Cerebellar cortex (tissue), 1 donor: ENCODE measurements at places on chromosomes 16 and 17.

DNA sequence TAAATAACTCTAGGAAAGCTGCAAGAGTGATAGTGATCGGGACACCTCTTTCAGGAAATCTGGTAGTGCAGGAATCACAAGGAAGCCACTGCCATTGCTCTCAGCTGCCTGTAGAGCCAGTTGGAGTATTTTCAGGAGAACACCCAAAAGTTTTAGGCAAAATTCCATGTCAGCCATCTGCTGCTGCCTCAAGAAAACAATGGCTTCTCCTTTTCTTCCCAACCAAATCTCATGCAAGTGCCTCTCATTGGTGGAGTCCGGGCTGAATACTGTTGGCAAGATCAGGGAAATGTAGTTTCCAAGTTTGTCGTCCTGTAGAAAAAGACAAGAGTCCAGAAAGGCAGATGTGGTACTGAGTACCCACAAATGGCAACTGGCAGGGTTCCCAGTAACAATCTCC, 54.9 kb upstream of the TANC2 start:
- DNase-seq: peak; percentile 6

DNA sequence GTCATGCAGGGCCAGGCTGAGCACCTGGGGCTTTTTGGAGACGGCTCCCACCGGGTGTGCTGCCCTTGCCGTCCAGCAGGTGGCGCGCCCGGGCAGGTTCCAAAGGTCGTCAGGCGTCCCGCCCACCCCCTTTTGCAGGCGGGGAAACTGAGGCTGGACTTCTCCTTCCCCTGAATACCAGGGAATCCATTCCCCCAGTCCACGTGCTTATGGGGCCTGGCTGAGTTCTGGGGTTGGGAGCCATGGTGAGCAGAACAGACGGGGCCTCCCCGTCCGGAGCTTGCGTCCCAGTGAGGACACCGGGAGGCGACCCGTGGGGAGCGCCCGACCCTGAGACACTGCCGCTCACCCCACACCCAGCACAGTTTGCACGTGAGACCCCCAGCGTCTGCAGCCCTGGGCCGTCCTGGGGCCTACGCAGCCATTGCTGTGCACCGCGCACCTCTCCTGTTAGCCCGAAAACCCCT, 51.8 kb upstream of the JPH3 start:
- no peak for DNase-seq

GRCh38 chr17:77607606-77608005, 350.9 kb upstream of the TNRC6C start:
- DNase-seq: no peak

DNA sequence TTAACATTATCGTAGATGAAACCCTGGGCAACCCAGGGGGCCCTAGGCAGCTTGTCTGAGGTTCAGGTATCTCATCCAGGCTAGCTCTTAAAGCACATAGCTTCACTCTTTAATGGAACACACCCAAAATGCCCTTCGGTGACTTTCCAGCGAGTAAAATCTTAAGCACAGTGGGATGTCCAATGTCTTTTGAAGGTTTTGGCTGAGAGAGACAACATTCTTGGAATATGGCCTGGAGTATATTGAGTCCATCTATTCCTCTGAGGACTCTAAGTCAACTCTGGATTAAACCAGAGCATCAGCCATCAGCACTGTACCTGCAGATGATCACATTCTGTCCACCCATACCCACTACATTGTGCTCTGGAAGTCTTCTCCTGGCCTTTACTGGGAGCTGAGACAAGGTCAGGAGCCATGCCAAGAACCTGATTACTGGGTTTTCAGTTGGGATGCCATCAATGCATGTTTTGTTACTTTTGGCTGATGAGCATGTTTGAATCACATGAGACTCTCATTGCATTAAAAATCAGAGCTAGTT, 63.4 kb upstream of the CDH11 start:
- DNase-seq: no peak

GRCh38 chr16:80559369-80559768, 18.6 kb downstream of the DYNLRB2 start:
- DNase-seq: peak; percentile 60

DNA sequence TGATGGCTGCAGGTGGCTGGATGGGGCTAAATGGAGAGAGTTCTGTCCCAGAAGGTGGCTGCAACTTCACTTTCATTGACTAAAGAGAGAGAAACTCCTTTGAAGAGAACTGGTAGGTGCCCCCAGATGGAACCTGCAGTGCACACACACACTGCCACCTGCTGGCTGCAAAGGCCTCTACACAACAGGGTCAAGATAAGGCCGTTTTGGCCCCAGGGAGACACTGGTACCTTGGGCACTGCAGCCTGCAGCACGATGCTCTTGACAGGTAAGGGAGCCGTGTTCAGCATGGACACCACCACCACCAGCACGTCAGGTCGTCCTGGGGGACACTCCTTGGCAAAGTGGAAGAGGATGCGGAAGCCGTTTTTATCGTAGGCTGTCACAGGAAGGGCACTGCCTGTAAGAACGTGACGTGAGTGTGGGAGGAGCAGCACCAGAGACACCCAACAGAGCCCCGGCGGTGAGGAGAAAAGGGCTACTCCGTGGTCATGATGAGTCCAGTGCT, 22.7 kb downstream of the GGA3 start:
- DNase-seq: peak; percentile 90

GRCh38 chr16:89458967-89459366, 31.4 kb downstream of the ANKRD11 start:
- no peak for DNase-seq

GRCh38 chr16:21277927-21278706, at the start of gene CRYM:
Gene CRYM, minus strand, starts transcription at chr16:21278290. Its CDS starts 39 bp downstream, at chr16:21278251.
- peak; percentile 78 for DNase-seq

DNA sequence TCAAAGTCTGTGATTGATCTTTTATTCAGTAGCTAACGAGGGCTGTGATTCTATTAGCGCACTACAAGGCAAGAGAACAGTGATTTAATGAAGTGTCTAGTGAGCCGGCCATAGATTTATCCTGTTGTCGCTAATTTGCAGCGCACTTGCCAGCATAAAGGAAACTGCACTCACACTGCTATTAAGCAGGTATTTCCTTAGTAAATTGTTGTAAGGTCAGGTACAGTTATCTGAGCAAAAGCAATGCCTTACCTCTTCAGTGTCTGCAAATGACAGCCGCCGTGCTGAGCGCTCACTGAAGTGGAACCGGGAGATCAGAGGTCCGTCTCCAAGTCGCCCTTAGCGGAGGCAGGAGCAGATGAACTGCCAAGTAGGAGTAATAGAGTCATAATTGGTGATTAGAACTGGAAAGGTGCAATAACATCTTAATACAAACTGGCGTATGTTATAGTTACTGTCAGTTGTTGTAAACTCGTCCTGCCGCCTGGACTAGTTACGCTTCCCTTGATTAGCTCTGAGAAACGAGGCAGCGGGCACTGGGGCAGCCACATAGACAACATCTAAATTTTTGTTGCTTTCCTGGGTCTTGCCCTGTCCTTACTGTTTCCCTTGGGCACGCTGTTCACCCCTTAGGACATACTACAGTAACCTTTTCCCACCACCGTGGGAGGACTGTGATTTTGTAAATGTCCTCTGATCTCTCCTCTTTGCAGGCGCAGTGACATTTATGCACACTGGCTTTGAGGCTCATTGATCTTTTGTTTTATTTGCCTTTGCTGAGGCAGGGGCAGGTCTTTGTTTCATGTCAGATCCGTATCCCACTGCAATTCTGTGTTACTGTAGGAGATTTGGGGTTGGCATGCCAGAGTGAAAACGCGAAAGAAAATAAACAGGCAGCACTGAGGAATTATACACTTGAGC, 363.1 kb downstream of the WWOX start:
- peak; percentile 12 for DNase-seq

GRCh38 chr16:4412854-4413253, 3.5 kb downstream of the CORO7 start:
- DNase-seq: no peak

DNA sequence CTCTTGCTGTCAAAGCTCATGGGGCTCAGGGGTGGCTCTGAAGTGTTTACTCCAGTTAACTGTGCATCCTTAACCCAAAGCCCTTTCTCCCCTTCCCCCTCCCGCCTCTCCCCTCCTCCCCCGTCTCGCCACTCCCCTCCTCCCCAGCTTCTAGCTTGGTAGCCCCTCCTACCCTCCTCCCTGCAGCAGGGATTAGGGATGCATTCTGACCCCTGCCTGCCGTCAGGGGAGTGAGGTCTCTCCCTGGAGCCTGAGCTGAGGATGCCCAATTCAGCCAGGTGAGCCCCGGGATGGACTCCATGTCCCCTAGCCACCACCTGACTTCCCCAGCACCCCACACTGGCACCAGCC, 1.6 kb downstream of the HS3ST6 start:
- DNase-seq: no peak

DNA sequence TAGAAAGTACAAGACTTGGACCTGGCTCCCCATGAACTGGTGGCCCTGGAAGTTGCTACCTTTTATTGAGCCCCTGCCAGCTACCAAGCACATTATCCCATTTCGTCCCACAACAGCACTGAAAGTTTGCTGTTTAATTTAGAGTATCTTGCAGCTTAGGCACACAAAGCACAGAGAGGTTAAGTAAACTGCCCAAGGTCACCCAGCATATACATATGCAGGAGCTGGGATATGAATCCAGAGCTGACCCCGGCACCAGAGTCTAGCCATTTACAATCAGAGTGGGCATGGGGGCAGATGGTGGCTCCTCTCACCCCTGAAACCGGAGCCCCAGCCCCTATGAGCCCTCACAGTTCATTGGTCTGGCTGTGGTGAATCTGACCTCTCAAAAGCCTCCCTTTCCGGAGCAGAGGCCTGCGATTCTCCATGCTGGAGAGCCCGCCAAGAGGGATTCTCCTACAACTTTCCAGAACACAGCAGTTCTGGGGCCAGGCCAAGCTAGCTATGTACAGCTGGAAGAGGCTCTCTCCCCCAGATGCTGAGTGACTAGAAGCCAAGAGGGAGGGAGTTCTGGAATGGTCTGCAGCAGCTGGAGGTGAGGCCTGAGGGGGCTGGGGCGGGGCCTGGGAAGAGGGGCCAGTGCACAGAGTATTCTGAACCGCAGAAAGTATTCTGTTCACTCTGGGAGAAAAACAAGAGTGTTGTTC, 58.3 kb downstream of the SREBF1 start:
- DNase-seq: no peak

DNA sequence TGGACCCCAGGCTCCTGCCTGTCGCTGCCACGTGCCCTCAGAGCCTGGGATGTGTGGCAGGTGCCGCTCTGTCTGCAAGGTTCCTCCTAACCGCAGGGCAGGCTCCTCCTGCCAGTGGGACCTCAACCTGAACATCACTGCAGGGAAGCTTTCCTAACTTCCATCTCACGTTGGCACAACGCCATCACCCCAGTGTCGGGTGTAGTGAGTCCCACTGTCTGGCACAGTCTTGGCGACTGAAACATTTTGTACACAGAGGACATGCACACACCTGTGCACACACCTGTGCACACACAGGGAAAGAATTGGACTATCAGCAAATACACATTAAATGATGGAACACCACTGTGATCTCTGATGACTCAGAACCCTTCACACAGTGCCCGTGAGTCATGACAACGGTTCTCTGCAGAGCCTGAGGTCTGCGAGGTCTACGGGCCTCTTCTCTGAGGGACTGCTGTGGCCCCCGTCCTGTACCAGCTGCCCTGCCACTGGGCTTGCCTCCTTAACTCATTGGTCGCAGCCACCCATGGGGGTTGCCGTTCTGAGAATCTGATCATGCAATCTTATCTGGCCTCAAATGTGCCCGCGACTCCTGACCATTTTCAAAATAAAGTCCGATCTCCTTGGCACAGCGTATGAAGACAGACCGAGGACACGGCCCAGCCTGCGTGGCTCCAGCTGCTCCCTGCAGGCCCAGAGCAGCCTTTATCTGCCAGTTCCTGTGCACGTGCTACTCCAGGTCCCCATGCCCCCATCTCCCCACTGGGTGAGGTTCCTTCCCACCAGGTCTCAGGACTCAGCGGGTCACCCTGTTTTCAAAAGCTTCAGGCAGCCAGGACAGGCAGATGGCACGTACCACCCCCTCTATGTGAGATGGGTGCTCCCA, 7.6 kb downstream of the CCDC57 start:
- DNase-seq: no peak

DNA sequence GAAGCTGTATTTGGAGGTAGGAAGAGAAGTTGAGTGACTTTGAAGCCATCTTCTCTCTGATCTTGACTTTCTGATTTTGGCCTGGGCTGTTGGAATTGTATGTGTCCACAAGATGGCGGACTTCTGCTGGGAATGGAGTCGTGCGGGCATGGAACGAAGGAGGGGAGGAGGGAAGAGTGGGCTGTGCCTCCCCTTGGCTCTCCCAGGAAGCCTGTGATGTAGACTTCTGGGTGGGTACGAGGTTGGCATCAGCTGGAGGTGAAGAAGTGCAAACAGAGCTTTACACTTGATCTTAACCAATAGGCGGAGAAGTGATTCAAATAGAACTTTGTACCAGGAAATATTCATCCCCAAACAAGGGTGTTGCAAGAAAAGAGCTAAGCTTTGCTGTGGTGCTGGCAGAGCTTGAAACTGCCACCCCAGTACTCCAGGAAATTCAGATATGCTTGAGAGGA, 7.4 kb upstream of the TMEM220 start:
- peak; percentile 46 for DNase-seq

GRCh38 chr17:76405967-76406647, 21.7 kb downstream of the SPHK1 start:
- DNase-seq: no peak

DNA sequence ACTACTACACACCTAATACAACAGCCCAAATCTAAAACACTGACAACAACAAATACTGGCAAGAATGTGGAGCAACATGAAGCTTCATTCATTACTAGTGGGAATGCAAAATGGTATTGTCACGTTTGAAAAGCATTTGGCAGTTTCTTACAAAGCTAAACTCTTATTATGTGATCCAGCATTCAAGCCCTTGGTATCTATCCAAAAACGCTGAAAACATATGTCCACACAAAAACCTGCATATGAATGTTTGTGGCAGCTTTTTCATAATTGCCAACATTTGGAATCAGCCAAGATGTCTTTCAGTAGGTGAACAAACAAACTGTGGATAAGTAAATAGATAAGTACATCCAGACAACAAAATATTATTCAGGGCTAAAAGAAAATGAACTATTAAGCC, 501.1 kb upstream of the KIF2B start:
- DNase-seq: no peak

DNA sequence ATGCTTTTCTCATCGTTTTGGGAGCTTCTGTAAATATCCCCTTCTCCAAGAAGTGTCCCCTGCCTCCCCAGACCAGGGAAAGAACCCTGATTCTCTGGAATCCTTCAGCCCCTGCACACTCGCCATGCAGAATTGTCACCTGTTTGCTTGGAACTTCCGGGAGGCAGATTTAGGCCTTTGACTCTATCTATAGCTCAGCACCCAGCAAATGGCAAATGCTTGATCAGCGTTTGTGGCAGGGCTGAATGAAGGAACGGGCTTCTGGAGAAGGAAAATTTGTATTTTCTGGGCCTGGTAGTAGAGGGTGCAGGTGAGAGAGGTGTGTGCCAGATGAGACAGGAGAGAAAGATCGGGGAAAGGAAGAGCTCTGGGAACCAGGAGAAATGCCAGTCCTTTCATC, 18.3 kb upstream of the CACNG4 start:
- DNase-seq: no peak

- DNase-seq: no peak
These were observed 11.9 kb upstream of the RASD1 start for GRCh38 chr17:17508019-17508535.
